ENCODE measurements at places on chromosomes 3 and 15.
A peak's percentile ranks its signal among the peaks of the same experiment; 100 is the strongest.

GRCh38 chr3:105812194-105812586 is 56.6 kb downstream of the CBLB start:
- no peak for DNase-seq

GRCh38 chr15:43225201-43225949 is 4.6 kb upstream of the EPB42 start:
- peak; percentile 9 for DNase-seq

GRCh38 chr15:59177317-59177660 is 29.4 kb upstream of the LDHAL6B start:
- no peak for DNase-seq

DNA sequence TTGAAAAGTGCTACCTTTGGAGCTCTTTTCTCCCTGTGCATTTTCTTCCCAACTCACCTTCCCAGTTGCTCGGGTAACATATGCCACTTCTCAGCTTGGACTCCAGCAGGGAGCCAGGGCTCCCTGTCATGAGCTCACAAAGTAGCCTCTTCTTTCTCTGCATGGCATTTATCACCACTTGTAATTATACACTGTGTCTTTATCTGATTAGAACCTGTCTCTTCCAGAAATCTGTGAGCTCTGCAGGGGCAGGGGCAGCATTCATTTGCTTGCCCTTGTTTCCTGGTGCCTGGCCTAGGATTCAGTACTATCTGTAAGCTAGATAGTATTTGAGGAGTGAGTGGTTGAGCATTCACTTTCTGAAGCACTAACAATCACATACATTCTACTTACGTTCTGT is 100.9 kb downstream of the CLSTN2 start:
- no peak for DNase-seq

- DNase-seq, result no peak
These were observed 9.8 kb downstream of the SYNM start for GRCh38 chr15:99114511-99115299.

GRCh38 chr3:127389420-127389819 is 101.6 kb upstream of the PRR20G start:
- DNase-seq, result no peak

DNA sequence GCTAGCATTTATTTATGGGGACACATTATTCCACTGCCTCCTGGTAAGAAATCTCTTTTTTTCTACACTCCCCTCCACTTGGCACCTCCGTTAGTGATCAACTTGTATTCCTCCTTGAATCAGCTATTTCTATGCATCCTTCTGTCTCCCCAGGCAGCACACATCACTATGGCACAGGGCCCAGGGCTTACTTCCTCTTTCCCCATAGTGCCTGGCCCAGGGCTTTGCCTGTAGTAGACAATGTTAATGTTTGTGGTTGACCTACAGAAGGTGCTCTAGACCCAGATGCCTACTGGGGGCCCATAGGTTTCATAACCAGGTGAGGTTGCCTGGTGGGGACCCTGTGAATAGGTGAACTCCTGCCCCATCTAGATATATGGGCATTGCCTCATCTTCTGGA is 44.9 kb downstream of the EPHB1 start:
- DNase-seq, result no peak

- no peak for DNase-seq
These were observed 25.8 kb downstream of the NUP210 start for GRCh38 chr3:13394363-13394762.

GRCh38 chr15:39511916-39512260 is 69.0 kb upstream of the THBS1 start:
- DNase-seq, result no peak

DNA sequence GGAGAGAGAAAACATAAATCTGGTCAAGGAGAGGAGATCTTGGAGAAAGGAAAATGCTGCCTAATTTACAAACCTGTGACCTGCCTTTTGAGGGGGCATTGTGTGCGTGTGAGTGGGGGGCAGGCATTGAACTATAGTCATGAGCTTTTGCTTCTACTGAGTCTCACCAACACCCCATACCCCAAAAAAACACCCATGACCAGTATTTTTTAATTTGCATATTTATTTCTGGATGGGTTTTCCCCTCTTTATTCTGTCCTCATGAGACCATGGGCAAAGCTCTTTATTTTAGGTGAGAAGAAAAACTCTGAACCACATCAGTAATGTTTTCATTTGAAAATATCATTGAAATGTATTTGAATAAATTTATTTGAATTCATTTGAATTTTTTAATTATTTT is 20.6 kb downstream of the CD80 start:
- no peak for DNase-seq

DNA sequence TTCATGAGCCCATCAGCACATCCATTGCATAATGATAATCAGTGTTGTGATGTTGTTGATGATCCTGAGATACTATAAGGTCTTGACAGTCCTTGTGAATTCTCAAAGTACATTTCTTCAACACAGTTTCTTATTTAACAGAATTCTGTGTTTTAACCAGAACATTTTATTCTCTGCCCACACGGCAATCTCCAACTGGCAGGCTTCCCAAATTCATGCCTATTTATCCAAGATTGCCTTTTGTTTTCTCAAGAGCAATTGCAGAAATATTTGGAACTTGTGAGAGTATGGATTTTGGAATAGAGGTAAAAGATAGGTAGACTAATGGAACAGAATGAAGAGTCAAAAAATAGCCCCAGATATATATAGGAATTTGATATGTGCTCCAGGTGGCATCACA is 116.0 kb downstream of the UACA start:
- DNase-seq, result no peak

GRCh38 chr15:99720533-99720932 is 12.7 kb downstream of the LYSMD4 start:
- no peak for DNase-seq

- no peak for DNase-seq
These were observed 40.7 kb upstream of the SCN5A start for GRCh38 chr3:38690185-38690584.

GRCh38 chr15:41997845-41998244 is 23.0 kb downstream of the PLA2G4E start:
- no peak for DNase-seq

- no peak for DNase-seq
These were observed 506.3 kb downstream of the SHQ1 start for GRCh38 chr3:72341920-72342319.

DNA sequence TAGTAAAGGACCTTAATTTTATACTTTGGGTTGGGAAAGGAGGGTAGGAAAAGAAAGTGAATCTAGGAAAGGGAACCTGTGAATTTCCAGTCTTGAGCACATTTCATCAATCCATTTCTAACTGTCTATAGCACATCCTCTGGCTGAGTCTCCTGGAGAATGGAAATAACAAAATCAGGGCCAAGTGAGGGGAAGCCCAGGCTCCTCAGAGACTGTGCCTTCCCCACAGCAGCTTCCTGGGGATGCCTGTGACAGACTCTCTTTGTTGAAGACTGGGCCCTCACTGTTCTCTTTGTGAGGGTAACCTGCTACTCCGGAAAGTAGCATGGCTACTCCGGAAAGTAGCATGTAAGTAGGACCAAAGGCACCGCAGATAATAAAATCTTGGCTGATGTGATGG is 22.6 kb upstream of the CSPG5 start:
- DNase-seq, result no peak

GRCh38 chr3:84008623-84009022 is 950.2 kb upstream of the CADM2 start:
- no peak for DNase-seq

DNA sequence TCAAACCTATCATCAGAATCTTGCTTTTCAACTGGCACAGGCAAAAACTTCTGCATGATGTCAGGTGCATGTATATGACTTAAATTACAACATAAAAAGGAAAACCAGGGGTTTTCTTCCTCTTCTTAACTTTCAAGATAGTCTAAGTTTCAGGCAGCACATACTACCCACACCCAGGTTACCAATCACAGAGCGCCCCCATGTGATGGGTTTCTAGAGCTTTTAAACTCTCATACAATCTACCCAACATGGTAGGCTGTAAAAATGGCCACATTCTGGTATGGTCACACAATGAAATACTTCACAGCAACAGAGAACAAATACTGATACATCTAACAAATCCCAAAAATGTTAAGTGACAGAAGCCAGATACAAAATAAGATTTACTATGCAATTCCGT is 7.4 kb downstream of the MESD start:
- DNase-seq, result no peak

DNA sequence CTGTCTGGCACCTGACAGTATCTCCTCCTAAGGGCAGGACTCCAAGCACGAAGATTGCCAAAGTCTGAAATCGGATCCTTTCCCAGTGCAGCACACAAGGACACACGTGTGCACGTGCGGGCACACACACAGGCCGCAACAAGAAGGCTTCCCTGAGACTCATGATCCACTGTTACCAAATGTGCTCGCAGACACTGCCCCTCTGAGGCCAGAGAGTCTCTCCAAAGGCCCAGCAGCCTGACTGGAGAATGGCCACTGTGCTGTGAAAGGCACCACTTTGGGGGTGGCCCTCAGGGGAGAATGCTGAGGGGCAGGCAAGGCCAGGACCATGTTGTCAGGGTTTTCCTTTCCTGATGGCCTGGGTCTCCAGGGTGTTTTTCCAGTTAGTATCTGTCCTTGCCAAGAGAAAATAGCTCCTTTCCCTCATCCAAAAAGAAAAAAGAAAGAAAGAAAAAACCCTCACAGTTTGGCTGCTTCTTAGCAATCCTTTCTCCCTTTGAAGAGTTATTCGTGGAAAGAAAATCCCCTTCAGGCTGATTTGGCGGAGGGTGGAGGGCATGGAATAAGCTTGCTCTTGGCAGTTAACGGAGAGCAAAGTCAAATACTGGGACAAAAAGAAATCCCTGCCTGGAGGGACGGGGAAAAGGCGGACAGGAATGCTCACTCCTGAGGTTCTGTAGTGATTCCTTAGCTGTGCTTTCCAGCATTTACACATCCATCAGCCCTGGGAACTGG is 112.2 kb upstream of the ETV5 start:
- DNase-seq, result no peak

- DNase-seq, result no peak
These were observed 426.6 kb upstream of the THBS1 start for GRCh38 chr15:39154227-39154638.

DNA sequence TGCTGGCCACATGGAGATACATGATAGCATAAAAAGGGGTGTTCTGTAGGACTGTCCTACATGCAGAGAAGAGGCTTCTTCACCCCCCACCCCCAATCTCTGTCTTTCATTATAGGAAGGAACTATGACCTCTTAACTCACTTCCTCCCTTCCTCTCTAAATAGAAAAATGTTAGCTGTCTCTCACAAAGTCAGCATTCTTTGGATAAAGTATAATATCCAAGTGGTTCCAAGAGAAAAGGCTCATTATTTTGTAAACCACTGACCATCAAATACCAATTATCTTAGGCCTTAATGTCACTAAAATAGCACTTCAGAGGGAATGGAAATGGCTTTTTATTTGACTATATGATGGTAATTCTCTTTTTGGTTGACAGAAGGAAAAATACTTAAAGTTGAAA is 95.3 kb upstream of the SLC2A2 start:
- DNase-seq, result no peak

- peak; percentile 7 for DNase-seq
These were observed 16.9 kb downstream of the SLC24A1 start for GRCh38 chr15:65638681-65639089.

DNA sequence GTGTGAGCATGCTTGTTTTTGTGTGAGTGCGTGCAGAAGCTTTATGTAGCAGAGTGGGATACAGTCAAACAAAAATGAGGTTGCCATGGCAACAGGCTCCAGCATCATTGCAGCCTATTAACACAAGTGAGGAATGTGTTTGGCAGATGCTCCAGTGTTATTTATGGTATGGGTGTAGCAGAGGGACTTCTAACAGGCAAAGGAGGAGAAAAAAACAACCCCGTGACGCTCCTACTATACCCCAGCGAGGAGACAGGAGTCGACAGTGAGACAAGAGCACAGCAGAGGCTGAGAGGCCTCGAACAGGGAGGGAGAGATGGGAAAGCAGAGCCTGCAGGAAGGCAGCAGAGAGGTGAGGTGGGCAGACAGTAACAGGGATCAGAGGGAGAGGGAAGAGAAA is 4.9 kb downstream of the ADCY5 start:
- no peak for DNase-seq

DNA sequence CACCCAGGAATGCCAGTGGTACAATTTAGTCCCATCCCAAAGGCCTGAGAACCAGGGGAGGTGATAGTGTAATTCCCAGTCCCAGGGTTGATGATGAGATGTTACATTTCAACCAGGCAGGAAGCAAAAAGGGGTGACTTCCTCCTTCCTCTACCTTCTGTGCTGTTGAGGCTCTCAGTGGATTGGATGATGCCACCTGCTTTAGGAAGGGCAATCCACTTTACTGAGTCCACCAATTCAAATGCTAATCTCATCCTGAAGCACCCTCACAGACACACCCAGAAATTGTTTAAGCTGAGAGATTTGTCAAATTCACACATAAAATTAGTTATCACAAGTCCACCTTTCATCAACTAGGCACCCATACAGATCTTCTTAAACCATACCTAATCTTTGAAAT is 418.5 kb upstream of the GOLIM4 start:
- no peak for DNase-seq

- no peak for DNase-seq
These were observed 62.6 kb downstream of the SMAD3 start for GRCh38 chr15:67127965-67128364.

DNA sequence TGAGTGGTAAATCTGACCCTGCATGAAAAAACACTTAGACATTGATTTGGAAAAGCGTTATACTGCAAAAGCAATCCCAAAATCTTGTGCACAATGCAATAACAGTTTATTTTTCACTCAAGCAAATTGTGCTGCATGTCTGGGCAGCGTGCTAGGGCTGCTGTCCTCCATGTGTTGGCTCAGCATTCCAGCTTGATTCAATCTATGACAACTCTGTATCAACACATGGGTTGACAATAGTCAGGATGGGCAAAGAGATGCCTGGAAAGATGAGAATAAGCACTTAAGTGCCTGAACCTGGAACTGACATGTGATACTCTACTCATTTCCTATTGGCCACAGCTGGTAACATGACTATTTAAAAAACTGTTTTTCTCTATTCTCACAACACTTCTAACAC is 51.8 kb downstream of the DUT start:
- DNase-seq, result no peak

DNA sequence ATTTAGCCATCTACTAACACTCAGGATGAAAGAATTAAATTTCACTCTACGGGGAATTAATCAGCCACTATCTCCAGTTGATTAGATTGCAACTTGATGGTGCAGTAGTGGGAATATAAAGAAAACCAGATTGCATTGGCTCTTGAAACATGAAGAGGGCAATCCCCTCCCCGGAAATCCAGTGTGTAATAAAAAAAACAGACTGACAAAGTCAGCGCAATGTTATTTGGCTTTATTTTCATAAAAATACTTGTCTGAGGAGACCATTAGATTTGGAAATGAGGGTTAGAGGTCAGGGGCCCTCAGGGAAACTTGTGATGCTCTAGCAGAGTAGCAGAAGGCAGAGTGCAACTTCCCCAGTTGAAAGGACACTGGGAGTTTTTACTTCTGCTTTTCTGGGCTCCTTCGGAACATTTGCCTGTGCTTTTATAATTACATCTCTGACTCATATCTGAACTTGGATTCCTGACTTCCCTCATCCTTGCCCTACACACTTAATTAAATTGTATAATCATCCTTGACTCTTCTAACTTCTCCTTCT is 326.8 kb downstream of the TUSC7 start:
- no peak for DNase-seq

GRCh38 chr3:122907471-122907870 is 112.6 kb downstream of the SLC49A4 start:
- no peak for DNase-seq
